Mesenteric fat pad (tissue), 1 donor: ENCODE measurements at places on chromosomes 3 and 15.
A peak's percentile ranks its signal among the peaks of the same experiment; 100 is the strongest.

- no peak for DNase-seq
These were observed 6.3 kb downstream of the MTMR10 start for GRCh38 chr15:30985081-30985531.

- DNase-seq: no peak
These were observed 19.4 kb upstream of the PLCL2 start for GRCh38 chr3:16865335-16865734.

DNA sequence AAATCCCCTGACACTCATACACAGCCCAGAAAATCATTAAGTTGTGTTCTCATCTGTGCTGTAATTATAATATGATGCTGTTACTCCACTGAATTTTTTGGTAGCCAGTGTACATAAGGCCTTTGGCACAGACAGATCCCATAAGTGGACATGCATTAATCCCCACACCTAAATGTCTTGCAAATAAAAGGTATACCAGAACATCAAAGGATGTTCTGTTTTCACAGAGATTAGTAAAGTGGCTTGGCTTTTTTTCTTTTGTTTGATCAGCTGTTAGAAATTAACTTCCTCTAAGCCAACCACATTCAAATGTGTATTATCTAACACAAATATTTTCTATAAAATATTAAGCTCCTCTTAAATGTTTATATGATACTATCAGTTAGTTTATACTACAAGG, 2.7 kb downstream of the SST start:
- DNase-seq: no peak

DNA sequence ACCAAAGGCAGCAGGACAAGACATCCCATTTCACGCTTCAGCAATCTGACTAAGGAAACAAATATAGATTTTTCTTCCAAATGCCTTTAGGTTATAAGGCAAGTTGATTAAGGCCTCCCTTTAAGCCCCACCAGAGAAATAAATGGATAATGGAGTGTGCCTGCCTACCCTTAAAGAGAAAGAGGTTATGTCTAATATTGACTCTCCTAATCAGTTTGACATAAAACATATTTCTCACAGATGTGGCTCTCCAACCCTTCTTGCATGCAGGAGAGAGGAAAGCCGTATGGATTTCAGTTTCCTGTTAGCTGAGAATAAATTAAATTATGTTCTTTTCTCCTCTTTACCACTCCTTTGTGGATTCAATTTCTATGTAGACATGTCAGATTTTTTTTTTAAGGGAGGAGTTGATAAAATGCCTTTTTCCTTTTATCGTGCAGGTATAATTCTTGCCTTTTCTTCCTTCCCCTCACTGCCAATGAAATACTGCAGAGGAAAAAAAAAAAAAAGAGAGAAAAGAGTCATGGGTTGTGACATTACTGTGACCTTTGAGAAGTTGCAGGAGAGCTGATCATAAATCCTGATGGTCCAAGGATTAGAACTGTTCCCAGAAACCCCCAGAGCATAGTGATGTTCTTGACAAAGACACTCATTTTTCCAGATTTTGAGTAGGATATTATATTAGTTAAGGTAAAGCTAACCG, 355.3 kb upstream of the SLCO3A1 start:
- DNase-seq: no peak

DNA sequence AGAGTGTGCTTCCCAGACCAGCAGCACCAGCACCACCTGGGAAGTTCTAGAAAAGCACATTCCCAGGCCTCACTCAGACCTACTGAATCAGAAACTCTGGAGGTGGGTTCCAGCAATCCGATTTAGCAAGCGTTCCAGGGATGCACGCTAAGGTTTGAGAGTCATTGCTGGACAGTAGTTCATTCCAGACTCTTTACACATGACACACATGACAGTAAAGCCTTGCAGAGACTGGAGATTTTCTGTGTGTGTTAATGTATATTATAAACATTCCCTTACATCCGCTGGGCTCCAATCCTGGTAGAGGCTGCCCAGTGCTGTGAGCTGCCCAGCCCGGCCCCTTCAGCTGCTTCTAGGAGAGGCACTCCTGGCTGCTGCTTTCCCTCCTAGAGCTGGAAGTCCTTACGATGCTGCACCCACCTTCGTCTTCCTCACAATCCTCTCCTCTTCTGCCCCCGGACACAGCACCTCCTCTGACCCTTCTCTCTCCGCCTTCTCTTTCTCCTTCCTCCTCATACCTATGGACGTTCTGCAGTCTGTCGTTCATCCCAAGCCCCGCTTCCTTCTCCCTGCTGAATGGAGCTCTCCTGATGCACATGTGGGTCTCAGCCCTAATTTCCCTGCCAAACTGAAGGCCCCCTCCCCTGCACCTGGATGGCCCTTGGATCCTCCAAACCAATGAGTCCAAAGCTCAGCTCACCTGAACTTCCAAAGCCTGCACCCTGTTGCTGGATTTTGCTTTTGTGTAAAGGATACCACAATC, 44.4 kb downstream of the ITGA11 start:
- DNase-seq: peak; percentile 43
